Stimulated activated CD8-positive, alpha-beta memory T cell treated with anti-CD3 and anti-CD28 coated beads, Interleukin-7, amount 100 ng/mL, for 1 hour (primary cell): ENCODE measurements at places on chromosomes 6 and 20.

DNA sequence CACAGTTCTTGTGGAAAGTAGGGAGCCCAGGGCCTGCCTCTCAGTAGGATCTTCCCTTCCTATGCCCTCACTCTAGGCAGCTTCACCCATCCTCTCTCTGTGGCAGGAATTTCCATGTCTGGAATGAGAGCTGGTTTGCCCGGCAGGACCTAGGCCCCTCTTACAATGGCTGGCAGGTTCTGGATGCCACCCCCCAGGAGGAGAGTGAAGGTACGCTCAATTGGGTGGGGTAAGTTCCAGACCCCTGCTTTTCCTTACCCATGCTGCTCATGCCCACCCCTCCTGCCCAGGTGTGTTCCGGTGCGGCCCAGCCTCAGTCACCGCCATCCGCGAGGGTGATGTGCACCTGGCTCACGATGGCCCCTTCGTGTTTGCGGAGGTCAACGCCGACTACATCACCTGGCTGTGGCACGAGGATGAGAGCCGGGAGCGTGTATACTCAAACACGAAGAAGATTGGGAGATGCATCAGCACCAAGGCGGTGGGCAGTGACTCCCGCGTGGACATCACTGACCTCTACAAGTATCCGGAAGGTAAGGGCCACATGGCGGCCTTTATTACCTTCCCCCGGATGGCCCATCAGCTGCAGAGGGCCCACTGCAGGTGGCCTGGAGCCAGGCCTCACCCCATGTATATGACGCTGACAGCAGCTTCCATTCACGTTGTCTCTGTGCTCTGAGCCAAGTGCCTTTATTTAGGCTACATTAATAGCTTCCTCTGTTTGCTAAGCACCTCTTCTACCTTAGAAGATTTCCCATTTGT, 22.8 kb downstream of the TGM6 start:
- no peak for DNase-seq

DNA sequence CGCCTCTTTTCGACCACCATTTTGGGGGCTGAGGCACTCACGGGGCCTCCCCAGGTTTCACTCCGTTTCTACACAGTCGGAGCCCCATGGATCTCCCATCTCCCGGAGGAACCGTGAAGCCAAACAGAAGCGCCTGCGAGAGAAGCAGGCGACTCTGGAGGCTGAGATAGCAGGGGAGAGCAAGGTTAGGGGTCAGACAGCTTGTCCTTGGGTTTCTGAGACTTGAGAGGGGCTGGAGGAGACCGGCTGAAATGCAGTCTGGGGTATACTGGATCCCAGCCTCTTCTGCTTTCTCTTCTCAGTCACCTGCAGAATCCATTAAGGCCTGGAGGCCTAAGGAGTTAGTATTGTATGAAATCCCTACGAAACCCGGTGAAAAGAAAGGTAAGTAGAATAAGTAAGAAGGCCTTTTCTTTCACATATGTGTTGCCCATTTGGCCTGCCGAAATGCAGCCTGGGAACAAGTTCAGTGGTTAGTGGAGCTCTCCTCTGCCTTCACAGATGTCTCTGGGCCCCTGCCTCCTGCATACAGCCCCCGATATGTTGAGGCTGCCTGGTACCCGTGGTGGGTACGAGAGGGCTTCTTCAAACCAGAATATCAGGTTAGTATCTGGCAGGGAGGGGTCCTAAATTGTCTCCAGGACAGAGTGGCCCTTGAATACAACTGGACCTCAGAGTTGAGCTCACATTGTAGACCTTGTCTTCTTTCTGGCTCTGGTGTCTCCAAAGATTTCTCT, 984 bp downstream of the VARS2 start:
- DNase-seq: no peak

- no peak for DNase-seq
Measured at GRCh38 chr20:24987244-24987643, 5.3 kb downstream of the APMAP start.

- no peak for DNase-seq
Measured at GRCh38 chr6:117072781-117073180, 192.6 kb upstream of the VGLL2 start.

- DNase-seq: no peak
Measured at GRCh38 chr6:25175196-25175595, 104.0 kb upstream of the CARMIL1 start.

DNA sequence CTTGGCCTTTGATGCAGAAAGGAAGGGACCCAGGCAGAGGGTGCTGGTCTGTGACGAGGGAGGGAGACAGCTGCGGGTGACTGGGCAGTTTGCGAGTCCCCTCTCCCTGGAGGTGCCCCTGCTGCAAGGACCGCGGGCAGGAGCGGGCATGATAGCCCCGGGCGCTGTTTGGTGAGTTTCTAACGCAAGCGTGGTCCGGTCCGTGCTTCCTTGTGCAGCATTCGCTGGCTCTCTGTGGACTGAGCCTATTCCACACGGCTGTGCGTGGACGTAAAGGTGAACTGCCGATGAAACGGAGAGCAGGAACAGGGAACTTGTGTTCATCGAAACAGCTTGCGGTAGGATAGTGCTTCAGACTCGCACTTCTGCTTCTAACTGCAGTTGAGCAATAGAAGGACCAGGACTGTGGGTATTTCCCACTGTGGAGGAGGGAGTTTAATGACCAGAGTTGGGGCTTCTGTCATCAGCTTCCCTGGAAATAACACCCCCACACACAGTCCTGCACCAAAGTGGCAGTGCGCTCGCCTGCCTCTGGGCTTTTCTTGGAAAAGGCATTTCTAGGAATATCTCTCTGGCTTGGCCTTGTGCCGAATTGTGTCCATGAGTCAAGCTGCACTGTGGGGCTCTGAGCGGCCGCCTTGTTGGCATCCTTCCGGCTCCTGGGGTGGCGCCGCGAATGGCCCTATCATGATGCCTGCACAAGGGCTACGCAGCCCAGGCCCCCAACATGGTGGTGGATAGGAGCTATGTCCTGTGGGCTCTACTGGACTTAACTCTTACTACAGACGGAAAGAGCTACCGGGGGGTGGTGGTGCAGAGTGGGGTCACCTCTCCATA, 48.9 kb downstream of the DUSP22 start:
- DNase-seq: no peak

DNA sequence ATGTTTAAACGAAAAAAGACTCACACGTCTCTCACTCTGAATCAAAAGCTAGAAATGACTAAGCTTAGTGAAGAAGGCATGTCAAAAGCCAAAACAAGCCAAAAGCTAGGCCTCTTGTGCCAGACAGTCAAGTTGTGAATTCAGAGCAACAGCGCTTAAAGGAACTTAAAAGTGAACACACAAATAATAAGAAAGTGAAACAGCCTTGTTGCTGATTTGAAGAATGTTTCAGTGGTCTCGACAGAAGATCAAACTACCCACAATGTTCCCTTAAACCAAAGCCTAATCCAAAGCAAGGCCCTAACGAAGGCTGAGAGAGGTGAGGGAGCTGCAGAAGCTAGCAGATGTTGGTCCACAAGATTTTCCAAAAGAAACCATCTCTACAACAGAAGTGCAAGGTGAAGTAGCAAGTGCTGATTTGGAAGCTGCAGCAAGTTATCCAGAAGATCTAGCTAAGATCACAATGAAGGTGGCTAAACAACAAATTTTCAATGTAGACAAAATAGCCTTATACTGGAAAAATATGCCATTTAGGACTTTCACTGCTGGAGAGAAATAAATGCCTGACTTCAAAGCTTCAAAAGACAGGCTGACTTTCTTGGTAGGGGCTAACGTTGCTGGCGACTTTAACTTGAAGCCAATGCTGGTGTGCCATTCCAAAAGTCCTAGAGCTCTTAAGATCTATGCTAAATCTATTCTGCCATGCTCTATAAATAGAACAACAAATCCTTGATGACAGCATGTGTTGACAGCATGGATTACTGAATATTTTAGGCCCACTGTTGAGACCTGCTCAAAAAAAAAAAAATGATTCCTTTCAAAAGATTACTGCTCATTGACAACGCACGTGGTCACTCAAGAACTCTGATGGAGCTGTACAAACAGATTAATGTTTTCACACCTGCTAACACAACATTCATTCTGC, 40.3 kb downstream of the SEC63 start:
- no peak for DNase-seq

GRCh38 chr6:119276211-119276610, 73.3 kb downstream of the MAN1A1 start:
- no peak for DNase-seq

DNA sequence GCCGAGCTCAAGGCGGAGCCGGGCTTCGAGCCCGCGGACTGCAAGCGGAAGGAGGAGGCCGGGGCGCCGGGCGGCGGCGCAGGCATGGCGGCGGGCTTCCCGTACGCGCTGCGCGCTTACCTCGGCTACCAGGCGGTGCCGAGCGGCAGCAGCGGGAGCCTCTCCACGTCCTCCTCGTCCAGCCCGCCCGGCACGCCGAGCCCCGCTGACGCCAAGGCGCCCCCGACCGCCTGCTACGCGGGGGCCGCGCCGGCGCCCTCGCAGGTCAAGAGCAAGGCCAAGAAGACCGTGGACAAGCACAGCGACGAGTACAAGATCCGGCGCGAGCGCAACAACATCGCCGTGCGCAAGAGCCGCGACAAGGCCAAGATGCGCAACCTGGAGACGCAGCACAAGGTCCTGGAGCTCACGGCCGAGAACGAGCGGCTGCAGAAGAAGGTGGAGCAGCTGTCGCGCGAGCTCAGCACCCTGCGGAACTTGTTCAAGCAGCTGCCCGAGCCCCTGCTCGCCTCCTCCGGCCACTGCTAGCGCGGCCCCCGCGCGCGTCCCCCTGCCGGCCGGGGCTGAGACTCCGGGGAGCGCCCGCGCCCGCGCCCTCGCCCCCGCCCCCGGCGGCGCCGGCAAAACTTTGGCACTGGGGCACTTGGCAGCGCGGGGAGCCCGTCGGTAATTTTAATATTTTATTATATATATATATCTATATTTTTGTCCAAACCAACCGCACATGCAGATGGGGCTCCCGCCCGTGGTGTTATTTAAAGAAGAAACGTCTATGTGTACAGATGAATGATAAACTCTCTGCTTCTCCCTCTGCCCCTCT, 1.1 kb downstream of the CEBPB start:
- DNase-seq: no peak
